ENCODE measurements at places on chromosomes 13 and 19.

- no peak for DNase-seq
Measured at GRCh38 chr13:37475151-37475550, 123.4 kb downstream of the POSTN start.

DNA sequence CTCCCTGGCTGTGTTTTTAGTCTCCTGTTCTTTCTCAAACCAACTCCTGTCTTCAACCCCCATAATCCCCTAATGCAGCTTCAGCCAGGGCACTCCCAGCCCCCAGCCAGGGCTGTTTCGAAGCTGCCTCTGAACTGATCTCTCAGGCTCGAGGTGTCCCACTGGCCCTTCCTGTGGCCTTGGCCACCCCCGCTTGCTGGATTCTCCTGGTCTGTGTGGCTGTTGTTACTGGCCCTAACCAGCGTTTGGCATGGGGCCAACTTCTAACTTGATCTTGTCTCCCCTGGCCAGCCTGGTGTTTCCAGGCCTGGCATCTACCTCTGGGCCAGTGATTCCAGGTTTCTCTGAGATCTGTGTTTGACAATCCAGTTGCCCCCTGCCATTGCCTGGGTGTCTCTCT is 11.0 kb downstream of the XAB2 start:
- DNase-seq: peak; percentile 4

DNA sequence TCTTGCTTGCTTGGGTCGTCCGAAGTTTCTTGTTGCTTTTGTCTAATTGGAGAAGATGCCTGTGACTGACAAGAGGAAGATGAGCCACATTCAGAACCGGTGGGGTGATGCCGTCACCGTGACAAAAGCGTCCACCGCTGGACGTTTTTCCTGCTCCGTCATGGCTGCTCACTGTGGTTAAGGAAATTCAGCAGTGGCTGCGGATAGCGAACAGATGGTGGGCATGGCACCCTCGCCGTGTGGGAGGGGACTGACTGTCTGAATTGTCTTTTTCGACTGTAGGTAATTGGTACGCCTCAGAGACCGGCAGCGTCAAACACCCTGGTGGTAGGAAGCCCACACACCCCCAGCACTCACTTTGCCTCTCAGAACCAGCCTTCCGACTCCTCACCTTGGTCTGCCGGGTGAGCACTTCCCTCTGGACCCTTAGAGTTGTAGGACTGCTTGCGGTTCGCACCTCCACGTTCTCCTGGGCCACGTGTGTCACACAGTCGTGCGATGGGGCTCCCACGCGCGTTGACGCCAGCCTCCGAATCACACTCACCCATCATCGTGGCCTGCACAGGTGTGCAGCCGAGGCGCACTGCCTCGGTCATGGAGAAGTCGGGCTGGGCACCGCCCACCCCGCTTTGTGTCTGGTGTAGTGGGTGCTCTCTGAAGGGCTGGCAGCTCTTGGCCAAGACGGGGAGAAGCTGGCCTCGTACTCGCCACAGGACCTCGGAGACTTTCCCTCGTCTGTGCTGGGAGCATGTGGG is 26.5 kb downstream of the ATP4B start:
- DNase-seq: no peak

DNA sequence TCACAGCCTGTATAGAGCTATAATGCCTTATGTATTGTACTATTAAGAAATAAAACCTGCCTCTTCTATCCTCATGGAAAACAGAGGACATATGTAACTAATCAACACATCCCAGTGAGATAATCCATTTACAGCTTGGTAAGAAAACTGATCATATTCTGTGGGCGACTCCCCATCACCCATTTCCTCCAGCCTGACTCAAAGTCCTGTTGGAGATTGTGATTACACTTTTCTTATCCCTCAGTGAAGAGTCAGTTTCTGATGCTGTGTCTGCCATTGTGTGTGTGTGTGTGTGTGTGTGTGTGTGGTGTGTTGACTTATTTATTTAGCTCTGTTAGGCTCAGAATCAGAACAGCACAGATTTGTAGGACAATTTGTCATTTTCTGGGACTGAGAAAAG is 212.8 kb downstream of the FGF9 start:
- DNase-seq: no peak

DNA sequence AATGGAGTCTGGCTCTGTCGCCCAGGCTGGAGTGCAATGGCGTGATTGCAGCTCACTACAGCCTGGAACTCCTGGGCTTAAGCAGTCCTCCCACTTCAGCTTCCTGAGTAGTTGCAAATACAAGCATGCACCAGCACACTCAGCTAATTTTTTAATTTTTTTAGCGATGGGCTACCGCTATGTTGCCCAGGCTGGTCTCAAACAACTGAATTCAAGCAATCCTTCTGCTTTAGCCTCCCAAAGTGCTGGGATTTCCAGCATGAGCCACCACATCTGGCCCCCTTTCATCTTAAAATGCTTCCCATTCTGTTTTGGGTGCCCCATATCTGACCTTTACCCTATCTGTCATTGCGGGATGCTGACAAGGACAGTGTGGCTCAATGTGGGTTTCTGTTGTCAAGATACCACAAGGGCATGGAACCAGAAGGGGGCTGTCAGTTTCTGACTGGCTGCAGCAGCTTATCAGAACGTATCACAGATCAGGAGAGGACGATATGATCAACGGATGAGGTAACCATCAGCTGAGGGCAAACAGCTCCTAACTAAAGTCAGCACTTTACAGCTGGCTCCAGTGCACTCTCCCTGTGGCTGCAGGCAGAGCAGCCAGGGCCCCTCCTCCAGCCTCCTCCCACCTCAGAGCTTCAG is 32.4 kb downstream of the GPR42 start:
- DNase-seq: peak; percentile 70

DNA sequence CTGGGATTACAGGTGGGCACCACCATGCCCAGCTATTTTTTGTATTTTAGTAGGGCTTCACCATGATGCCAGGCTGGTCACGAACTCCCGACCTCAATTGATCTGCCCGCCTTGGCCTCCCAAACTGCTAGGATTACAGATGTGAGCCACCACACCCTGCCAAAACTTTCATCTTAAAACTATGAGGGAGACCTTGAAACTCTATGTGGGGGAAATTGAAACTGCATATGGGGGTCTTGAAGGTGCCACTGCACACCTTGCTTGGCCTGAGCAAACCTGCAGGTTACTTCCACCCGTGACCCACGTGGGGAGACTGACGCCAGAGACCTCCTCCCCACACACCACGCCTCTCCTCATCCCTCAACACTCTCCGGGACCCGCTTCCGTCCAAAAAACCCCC is 15.6 kb downstream of the CILP2 start:
- DNase-seq: no peak

- DNase-seq: peak; percentile 89
Measured at GRCh38 chr19:55647732-55648584, at the start of gene CCDC106. Gene CCDC106 (plus strand): TSS chr19:55648212. CDS start chr19:55649047, 835 bp downstream.

DNA sequence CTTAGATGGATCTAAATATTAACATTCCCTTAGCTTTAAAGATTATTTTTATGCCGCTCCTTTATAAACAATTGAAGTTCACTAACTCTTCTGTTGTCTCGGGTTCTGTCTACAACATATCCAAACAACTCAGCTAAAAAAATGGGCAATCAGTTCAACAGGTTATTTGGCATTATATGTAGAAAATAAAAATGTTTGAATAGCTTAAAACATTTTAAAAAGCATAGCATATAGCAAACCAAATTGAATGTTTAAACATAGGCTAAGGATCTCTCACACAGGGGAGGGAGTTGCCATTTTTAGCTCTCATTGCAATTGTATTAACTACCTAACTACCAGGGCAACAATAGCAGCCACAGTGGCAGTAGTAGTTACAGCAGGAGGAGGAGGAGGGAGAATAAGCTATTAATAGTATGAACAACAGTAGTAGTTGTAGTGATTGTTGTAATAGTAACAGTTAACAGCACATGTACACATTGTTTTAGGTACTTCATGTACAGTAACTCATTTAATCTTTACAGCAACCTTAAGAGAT is 404.2 kb downstream of the KCNRG start:
- no peak for DNase-seq

DNA sequence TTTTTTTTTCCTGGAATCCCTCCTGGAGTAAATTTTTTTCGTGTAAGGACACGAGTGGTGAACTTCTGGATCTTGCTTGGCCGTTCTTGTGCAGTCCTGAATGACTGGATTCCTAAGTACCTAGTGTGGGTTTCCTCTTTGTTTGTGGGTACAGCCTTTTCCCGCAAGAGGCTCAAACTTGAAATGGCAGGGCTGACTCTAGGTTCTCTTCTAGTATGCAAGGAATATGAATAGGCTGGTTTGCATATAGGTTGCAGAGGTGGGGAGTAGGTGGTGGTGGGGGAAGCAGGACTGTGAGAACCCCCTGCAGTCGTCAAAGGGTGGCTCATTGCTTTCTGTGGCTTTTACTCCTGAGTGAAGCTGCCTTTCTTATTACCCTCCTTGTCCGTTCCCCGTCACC is 13.6 kb downstream of the UBAC2 start:
- no peak for DNase-seq

GRCh38 chr13:92804346-92804745 is 422.3 kb upstream of the GPC6 start:
- no peak for DNase-seq

GRCh38 chr13:102236341-102236740 is 165.5 kb downstream of the FGF14 start:
- DNase-seq: no peak

GRCh38 chr19:7868326-7868670 is 5.9 kb downstream of the PRR36 start:
- DNase-seq: no peak

DNA sequence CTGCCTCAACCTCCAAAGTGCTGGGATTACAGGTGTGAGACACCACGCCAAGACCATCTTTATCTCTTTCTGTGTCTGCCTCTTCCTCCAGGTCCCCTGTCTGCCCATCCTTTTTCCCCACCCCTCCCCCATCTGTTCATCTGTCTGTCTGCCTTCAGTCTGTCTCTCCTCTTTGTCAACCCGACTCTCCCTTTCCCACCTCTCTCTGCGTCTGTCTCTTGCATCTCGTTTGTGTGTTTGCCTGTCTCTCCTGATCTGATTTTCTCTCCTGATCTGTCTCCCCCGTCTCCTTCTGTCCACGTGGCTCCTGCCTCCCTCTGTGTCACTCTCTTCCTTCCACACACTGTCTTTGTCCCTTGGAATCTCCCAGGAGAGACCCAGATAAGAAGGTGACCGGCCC is 10.0 kb downstream of the VASP start:
- DNase-seq: no peak

GRCh38 chr19:36110487-36111199 is at the start of gene OVOL3:
Gene OVOL3 (plus strand): TSS chr19:36111143. CDS start chr19:36111203, 60 bp downstream.
- no peak for DNase-seq

Measured in OCI-M1 (cell line).